ENCODE measurements at places on chromosomes 7 and 10.

- no peak for DNase-seq
These were observed 32.3 kb downstream of the PITRM1 start for GRCh38 chr10:3140280-3140679.

GRCh38 chr10:131792011-131792651 is 108.7 kb upstream of the PPP2R2D start:
- DNase-seq: no peak

- DNase-seq: no peak
These were observed 588 bp downstream of the GET4 start for GRCh38 chr7:876972-877311.

GRCh38 chr10:23556727-23557440 is 118.0 kb downstream of the OTUD1 start:
- no peak for DNase-seq

- DNase-seq: no peak
These were observed 79.7 kb downstream of the TBXAS1 start for GRCh38 chr7:139908792-139909191.

- no peak for DNase-seq
These were observed 136.2 kb downstream of the VIPR2 start for GRCh38 chr7:159008417-159008816.

GRCh38 chr10:1508096-1508495 is 229.2 kb downstream of the ADARB2 start:
- no peak for DNase-seq

DNA sequence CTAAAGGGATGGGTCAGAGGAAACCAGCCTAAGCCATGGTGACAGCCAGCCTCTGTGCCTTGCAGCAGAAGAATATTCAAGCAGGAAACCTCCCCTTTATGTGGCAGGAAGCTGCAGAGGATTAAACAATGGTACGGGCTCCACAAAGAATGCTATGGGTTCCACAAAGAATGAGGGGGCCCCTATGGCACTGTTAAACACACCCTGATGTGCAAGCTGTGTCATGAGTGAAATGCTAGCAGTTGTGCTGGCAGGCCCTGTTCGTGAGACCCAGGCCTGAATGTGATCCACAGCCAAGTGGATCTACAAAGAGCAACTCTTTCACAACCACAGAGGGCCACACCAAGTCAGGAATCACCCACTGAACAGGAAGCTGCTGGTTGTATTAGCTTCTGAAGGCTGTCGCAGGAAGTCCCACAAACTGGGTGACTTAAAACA is 68.9 kb downstream of the MYOF start:
- no peak for DNase-seq

GRCh38 chr10:119737823-119738222 is 12.0 kb downstream of the INPP5F start:
- DNase-seq: peak; percentile 60

DNA sequence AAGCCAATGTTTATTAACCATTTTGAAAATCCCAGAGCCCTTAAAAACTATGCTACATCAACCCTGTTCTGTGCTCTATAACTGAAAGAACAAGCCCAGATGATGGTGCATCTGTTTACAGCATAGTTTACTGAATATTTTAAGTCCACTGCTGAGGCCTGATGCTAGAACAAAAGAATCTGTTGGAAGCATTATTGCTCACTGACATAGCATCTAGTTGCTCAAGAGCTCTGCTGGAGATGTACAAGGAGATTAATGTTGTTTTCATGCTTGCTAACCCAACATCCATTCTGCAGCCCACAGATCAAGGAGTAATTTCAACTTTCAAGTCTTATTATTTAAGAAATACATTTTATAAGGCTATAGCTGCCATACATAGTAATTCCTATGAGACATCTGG is 181.3 kb upstream of the FEZF1 start:
- no peak for DNase-seq
